ENCODE measurements at places on chromosomes 4 and X.

DNA sequence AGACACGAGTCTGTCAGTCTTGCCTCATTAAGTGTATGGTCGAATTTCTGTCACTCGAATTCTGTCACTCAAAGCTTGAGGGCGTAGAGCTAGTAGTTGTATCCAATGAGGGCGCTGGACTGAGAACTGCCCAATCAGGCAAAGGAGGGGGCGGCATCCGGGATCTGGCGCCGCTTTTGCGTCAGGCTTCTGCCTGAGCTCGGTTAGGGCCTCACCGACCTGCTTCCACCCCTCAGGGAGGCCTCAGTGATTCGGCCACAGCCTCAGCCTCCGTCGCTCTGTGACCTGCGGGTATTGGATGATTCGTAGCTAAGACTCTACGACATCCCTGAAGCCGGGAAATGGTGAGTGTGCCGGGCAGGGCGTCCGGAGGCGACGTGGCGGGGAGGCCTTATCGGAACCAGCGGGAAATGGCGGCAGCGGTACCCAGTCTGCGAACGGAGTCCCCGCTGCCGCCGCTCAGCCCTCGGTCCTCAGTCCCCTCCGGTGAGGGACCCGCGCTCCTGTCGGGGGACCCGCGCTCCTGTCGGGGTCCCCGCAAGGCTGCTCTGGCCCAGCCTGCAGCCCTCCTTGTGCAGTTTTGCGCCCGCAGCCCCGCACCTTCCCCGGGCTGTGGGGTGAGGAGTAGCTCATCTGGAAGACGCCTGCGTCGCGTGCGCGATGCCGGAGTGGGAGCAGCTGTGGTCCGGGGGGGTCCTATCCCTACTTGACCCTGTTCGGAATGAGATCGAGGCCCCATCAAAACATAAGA, 88.3 kb downstream of the ZNF718 start:
- DNase-seq, result no peak

DNA sequence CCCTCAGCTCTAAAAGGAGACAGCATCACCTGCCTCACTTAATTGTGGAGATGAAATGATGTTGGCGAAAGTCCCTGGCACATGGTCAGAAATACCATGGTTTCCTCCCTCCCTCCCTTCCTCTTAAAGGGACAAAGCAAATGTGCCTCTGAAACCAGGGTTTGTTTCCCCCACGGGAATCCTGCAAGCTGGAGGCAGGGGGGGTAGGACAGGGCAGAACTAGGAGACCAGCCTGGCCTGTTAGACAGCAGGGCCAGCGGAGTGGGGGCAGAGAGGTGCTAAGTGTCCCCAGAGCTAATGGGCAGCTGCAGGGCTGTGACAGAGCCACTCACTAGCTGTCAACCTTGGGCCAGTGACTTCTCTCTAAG, 5.7 kb downstream of the RTL5 start:
- DNase-seq, result no peak

- DNase-seq, result no peak
These were observed 70.5 kb upstream of the HGFAC start for GRCh38 chr4:3371033-3372001.

- peak; percentile 62 for DNase-seq
These were observed at the start of gene ADH5 for GRCh38 chr4:99088481-99089365. Gene ADH5 (minus strand): TSS chr4:99088788. CDS start chr4:99088700, 88 bp downstream.

DNA sequence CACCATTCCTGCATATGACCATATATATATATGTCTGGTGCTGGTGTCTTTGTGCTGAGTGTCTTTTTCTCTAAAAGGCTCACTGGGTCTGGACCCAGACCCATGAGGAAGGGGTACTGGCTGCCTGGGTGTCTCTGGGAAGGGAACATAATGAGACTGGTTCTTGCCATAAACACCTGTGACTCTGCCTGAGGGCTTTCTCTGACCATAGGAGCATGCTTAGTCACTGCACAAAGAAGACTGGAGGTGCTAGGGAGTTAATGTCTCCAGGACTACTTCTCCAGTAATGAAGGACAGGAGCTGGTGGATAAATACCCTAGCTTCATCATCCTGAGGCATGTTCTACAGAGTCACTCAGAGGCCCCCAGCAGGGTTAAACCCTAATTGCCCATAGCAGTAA, 47.1 kb upstream of the CASK start:
- DNase-seq, result no peak

GRCh38 chr4:1959104-1959384, 49.7 kb downstream of the NELFA start:
- no peak for DNase-seq

DNA sequence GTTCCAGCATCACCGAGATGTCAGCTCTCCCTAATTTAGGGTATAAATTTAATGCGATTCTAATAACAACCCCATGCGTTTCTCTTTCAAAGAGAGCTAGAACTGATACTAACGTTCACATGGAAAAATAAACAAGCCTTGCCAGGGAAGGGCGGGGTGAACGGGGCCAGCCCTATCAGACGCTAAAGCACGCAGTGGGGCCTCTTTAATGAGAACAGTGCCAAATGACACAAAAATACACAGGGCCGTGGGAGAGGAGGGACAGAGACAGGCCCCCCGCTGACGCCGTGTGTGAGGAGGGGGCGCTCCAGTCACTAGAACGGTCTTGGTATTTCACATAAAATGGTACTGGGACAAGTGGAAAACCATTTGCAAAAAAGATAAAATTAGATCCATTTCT, 21.3 kb upstream of the ADRA2C start:
- no peak for DNase-seq

DNA sequence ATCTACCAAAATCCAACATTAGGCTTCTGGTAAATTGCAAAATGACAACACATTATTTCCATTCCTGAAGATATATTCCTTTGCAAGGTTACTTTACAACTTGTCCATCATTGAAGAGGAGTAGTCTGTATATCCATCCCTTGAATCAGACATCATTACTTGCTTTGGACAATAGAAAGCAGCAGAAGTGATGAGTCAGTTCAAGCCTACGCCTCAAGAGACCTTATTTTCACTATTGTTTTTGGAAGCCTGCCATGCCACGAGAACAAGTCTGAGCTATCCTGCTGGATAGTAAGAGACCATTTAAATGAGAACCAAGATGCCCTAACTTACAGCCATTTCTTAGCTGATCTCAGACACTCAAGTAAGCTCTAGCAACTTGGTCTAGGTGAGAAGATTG, 246.0 kb upstream of the HHIP start:
- DNase-seq, result no peak

- DNase-seq, result no peak
These were observed 58.5 kb downstream of the ANTXR2 start for GRCh38 chr4:80014531-80014930.

- DNase-seq, result no peak
These were observed 51.6 kb downstream of the RS1 start for GRCh38 chrX:18620349-18620748.

DNA sequence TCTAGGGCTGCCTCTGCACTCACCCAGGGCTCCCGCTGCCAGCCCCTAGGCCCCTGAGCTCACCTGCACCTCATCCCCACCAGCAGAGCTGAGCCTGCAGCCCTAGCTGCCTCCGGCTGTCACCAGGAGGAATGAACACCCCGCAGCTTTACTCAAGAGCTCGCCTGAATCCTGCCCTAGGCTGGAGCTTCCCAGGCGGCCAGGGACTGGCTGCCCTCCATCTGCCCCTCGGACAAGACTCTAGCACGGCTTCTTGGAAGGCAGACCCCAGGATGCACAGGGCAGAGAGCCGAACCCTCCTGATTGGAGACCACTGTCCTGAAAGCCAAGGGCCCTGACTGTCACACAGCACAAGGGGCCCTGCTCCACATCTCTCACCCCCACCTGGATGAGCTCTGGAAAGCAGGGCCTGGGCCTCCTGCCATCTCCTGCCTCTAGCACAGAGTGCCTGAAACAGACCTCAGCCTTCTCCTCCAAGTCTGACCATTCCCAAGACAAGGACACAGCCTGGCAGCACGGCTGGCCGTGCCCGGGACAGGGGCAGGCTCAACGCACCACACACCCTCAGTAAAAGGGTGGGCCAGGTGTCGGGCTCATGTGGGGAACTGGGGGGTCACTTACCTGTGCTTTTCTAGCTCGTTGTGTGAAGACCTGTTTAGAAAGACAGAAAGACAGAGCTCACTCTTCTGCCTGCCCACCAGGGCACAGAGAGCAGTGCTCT, 4.4 kb downstream of the MXD4 start:
- DNase-seq, result no peak

GRCh38 chr4:89829470-89830138, 7.4 kb downstream of the SNCA start:
- peak; percentile 18 for DNase-seq

- no peak for DNase-seq
These were observed 924.0 kb upstream of the INTU start for GRCh38 chr4:126708716-126709115.

DNA sequence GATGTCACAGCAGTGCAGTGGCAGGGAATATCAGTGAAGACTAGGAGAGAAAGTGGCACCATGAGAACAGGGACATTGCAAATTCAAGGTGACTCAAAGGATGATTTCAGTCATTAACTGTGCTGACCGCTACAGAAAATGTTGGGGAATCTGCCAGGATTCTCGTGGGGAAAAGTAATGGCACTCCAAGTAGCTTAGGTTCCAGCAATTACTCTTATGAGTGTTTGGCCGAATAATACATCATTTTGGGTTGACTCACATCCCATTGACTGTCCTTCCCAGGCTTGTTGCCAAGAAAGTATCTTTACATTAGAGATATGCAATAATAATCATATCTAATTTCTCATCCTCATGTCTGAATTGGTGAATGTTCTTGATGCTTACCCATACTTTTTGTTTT, 1411.1 kb upstream of the PCDH7 start:
- no peak for DNase-seq

DNA sequence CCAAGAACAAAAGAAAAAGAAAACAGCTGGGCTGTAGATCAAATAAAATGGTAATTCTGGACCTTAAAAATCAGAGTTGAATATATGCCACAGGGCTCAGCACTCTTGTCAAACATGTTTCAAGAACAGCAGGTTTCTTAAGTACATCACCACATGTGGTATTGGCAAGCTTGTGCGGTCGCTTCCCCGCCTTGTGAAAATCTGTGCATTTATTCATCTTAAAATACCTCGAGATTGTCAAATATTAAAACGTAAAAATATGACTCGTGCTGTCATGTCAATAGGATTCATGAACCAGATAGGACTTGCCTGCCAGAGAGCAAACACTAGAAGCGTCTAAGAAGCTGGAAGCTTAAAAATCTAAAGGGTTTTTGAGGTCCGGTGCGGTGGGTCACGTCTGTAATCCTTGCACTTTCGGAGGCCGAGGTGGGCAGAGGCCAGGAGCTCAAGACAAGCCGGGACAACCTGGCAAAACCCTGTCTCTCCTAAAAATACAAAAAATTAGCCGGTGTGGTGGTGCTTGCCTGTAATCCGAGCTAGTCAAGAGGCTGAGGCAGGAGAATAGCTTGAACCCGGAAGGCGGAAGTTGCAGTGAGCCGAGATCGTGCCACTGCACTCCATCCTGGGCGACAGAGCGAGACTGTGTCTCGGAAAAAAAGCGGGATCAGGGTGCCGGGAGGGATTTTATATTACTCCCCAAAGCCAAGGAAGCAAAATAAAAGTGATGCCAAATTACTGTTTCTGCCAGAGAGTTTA, 40.2 kb upstream of the TMEM154 start:
- DNase-seq, result no peak

- DNase-seq, result peak; percentile 21
These were observed 172.2 kb upstream of the CXCL13 start for GRCh38 chr4:77433418-77433733.

DNA sequence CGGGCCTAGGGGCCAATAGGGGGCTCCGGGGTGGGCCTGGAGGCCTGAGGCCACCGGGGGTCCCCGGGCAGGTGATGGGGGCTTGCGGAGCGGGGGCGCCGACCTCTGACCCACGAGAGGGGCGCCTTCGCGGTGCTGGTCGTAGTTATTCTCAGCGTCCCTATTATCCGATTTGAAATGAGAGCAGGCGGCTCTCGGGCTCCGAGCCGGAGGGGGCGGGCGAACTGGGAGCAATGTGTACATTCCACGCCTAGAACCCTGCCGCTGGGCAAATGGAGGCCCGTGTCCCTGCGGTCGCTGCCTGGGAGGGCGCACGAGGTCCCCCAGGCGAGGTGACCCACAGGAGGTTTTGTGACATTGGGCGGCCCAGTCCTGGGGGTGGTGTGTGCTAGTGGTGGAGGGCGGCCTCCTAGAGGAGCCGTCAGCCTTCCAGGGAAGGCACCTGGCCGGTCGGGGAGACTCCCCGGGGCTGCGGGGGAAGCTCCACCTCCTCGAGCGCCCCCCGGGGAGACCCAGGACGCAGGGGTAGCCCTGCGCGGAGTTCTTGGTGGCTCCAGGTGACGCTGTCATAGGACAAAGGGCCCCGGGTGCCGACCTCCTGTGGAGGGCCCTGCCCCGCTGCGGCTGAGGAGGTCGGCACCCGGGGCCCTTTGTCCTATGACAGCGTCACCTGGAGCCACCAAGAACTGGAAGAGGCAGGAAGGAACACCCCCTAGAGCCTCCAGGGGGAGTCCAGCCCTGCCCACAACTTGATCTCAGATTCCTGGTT, 102.6 kb upstream of the PRKX start:
- no peak for DNase-seq

GRCh38 chr4:99947190-99947578, 766 bp upstream of the DNAJB14 start:
- DNase-seq, result no peak
